SK-MEL-5 (cell line): ENCODE measurements at places on chromosomes 7 and 10. TPM values are rescaled to one million over a fixed set of nuclear protein-coding genes. Genes with fewer than 3 reads are reported as not detected.
A peak's percentile ranks its signal among the peaks of the same experiment; 100 is the strongest.

DNA sequence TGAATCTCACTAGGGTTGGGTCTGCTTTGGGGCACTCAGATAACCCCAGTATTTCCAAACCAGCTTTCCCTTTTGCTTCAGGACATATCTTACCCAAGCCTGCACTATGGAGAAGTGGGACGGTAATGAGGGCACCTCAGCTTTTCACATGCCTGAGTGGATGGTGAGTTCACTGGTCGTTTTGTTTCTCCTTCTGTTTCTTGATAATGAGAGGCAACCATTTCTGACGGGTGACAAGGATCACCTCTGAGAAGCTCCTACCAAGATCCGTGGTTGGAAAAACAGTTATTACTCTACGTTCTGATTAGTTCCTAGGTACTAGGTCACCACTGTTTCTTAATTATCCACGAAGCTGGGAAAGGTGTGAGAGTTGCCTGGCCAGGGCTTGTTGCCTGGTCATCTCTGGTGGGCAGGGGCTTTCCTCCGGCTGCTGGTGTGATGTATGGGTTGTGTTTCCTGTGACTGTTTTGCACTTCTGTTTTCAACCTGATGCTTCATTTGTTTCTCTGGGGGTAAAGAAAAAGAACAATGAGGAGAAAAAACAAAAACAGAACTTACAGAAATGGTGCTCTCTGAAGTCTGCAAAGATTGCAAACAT is 65.7 kb upstream of the STRIP2 start:
- no peak for DNase-seq

DNA sequence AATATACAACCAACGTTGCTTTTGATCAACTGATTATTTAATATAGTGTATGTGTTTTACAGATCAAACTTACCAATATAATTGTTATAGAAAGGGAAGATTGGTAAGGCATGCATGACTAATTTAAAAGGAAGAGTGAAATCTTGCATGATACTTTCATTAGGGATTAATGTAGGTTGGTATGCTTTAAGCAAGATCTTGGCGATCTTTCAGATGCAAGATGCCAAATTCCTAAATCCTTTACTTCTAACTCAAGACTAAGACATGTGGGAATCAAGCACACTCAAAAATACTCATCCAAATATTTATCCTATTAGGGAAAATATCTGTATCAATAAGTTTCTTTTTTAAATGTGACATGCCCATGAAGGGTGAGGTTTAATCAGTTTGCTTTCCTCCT is 321.4 kb upstream of the MEOX2 start:
- no peak for DNase-seq

DNA sequence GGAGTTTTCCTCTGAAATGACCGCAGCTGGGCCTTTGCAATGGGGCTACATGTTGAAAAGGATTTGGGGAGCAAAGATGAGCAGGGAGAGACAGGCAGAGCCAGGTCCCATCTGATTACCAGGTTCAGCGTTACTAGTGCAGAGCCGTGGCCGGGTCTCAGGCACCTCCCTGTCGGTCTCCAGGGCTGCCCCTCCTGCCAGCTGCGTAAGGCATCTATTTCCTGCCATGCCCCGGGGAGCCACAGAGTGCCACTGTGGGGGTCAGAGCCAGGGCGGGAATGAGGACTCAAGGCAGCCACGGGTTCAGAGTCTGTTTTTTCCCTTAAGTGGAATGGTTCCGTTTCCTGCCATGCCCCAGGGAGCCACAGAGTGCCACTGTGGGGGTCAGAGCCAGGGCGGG is 382.6 kb upstream of the SHH start:
- no peak for DNase-seq

CALHM3 gene
- not detected in 2 replicates for total RNA-seq

CFAP69 gene
- 2.1 and 6.6 TPM in 2 replicates for total RNA-seq

MBL2 gene
- 0.16 TPM in 1 of 2 replicates, not detected in the other for total RNA-seq

LIPN gene
- not detected in 2 replicates for total RNA-seq

DNA sequence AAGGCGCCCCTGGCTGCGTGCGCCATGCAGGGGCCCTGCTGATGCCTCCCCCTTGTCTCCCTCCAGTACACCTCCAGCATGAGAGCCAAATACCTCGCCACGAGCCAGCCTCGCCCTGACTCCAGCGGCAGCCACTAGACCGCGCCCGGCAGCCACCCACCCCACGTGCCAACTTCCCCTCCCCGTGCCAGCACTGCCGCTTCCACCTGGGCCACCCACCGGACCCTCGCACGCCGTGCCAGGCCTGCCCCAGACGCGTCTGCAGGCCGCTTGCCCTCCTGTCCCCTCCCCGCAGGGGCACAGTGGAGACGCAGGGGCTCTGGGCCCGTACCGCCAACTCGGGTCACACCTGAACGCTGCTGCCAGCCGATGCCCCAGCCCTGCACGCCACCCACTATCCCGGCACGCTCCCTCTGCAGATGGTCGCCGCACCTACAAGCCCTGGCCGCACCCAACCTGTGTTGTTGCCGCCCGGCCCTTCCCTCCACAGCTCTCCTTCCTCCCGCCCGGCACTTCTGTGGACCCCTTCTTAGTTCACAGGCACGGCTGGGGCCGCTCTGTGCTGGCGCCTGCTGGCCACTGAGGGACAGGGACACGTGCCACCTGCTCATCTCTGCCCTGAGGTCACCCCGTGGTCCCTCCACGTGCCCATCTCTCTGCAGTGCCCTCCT is 26.3 kb upstream of the AMZ1 start:
- DNase-seq = peak; percentile 37
